ENCODE measurements at places on chromosomes 4 and X.

DNA sequence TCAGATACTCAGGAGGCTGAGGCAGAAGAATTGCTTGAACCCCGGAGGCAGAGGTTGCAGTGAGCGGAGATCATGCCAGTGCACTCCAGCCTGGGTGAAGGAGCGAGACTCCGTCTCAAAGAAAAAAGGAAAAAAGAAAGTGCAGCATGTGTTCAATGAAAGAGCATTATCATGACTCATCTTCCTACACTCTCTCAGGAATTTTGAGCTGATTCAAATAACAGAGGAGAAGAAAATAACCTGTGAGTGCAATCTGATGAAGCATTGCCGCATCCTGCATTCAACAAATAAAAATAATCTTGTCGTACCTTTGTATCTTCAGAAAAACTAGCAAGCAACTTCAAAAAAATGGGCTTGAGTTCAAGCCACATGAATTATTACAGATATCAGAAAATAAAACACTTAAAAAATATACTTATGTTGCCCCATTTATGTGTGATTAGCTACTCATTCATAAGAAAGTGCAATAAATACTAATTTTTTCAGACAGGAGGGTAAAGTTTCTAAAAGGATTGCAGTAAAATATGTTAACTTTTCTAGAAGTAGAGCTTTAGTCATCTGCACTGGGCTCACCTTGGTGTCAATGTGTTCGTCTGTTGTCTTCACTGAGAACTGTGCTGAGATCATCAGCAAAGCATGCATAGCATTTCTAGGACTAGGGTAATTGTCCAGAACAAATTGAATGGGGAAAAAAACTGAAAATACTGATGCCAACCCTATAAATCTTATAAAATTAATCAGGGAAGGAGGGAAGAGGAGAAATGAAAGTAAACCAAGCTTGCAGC, 90.4 kb upstream of the VCX3B start:
- DNase-seq: no peak

DNA sequence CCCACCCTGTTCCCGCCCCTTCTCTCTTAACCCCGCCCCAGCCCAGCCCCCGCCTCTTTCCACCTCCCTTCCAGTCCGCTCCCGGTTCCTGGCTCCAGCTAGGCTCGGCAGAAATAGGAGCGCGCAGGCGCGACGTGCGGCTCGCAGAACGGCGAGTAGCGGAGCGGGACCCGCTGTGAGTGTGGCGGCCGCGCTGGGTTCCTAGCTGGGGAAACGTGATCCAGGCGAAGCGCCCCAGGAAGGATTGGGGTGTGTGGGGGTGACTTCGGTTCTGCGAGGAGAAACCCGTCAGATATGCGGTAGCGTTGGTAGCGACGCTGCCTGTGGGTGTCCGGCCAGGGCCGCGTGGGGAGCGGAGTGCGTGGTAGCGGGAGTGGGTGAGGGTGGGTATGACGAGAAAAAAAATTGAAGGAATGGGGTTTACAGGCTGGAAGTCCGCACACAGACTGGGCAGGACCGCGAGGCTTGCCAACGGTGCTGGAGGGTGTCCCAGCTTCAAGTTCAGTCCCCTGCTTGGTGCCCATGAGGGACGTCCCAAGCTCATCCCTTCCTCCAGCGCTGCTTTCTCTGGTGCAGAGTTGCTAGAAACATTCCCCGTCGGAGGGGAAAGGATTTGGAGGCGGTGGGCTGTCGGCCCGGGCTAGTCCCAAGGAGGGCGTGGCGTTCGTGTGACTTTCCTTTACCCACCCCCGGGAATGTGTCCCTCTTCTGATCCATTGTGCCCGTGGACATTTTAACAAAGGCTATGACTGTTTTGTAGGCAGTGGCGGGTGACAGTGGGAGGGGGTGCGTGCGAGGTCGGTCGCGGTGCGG, at the start of gene PRRG1:
PRRG1 (plus strand) TSS at position 144 of the 813 bp plus-strand sequence. CDS start 56,886 bp downstream, outside the sequence.
- peak; percentile 7 for DNase-seq

DNA sequence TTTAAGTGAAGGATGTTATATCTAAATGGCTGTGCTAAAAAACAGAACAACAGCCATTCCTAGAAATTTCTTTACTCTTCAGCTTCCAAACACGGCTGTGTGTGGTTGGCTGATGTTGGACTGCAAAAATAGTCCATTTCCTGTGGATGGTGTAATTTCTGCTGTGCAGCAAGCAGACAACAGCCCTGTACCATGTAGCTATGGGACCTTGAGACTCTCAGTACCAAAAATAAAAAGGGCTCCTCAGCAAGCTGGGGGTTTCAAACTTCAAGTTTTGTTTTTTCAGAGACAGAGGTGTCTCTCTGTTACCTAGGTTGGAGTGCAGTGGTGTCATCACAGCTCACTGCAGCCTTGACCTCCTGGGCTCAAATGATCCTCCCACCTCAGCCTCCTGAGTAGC, 18.1 kb downstream of the CD40LG start:
- no peak for DNase-seq

DNA sequence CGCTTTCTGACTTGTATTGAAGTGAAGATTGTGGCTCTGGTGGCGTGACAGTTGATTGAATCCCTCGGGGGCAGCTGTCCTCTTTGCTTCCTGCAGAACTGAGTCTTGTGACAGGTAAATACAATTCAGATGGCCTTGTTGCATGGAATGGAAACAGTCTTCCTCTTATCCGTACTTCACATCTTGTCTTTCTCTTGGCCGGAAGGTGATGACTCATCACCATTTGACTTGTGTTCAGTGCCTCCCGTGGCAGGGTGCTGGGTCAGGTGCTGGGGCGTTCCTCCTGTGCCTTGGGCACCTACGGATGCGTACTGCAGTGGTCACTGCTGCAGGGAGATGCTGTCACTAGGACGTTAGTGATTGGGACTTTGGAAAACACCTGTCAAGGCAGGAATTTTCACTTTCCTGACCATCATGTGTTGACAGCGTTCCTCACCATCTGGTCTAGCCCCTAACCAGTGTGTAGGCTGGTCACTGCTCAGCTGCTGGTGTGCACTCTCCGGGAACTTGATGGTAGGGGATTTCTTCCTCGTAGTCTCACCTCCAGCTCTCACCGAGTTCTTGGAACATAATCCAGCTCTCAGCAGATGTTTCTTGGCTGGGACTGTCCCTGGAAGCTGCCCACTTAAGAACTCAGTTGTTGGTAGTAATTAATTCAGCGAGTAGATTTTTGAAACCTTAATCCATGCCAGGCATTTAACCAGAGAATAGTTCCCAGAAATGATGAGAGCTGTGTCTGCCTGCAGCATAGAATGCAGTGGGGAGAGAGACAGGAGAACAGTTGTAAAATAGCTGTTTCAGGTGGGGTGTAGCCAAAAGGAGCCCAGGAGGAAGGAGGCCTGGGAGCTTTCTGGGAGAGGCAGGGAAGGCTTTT, 7.2 kb downstream of the TBC1D14 start:
- peak; percentile 85 for DNase-seq

DNA sequence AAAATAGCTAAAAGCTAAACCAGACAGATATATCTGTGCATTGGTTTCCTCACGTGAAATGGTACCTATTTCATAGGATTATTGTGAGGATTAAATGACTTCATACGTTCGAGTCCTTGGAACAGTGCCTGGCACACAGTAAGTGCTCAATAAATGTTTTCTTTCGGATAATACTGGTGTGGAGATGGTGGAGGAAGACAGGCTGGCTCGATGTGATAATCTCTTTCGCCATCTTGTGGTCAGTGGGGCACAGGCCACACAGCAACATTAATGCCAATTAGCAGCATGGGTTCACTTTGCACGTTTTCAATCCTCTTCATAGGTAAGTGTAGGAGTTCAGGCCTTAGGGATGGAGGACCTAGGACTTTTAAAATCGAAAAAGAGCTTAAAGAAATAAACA, 9.3 kb downstream of the PAGE4 start:
- no peak for DNase-seq

DNA sequence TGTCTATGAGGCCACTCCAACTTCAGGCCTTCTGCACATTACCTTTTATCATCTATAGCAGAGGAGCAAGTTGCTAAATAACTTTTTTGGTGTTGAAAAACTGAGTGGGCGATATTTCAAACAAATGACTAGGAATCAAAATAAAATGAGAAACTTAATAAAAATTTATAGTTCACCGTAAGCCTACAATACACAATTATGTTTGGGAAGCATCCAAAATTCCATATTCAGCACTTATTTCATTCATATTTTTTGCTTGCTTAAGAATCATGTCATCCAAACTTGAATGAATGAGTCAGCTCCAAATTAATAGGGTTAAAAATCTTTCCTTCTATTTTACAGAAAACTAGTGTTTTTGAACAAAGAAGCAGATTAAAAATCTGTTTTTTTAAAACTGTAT, 119.1 kb downstream of the SH3RF1 start:
- no peak for DNase-seq

DNA sequence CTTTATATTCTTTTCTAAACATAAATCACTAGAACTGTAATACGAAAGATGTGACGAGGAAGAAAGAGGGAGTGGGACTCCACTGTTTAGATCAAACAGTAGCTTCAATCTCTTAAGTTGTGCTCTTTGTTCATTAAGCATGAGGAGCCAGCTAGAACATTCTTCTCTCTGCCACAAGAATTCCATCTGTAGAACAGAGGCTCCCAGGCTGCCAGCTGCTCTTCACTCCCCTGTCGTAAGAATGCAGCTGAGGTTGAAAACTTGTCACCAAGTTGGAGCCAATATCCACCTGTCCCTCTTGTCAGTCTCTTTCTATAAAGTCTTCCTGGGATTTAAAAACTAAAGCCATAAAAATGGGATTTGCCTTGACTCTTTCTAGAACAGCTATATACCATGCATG, 65.0 kb upstream of the SEC24B start:
- DNase-seq: no peak

DNA sequence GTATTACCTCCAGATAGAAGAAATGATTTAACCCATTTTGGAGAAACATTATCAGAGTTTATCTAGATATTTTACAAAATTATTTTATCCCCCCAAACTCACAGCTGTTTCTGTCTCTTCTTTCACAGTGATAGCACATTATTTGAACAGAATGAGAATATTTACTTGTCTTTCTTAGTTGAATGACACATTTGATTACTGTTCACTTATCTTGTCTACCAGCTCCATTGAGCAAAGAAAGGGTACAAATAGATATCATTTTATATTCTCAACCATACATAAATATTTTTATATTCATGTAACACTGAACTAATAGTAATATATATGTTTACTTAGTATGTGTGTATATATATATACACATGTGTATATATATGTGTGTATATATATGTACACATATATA, 364.2 kb downstream of the GALNTL6 start:
- no peak for DNase-seq

DNA sequence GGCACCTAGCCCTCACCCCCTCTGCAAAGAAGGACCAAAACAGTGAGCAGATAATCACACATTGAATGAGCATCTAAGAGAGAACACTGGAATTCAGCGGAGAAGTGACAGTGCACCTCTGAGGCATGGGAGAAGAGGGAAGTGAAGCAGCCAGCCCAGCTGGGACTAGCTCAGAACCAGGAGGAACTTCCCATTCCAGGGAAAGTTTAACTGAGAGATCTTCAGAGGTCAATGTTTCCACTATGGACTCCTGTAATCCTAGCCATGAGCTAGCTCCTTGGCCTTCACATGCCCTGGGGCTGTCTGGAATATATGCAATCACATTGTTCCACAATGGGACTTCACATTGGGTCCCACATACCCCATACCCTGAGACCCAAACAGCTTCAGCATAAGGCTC, 24.4 kb downstream of the TLR6 start:
- DNase-seq: no peak

- DNase-seq: no peak
These were observed 128.8 kb upstream of the GPC4 start for GRCh38 chrX:133544115-133544514.

GRCh38 chr4:53450773-53451172, 73.3 kb downstream of the FIP1L1 start:
- no peak for DNase-seq

Data from GF-D8 (cell line).